ENCODE measurements at places on chromosomes 4 and X.

GRCh38 chr4:70614184-70614555, 14.4 kb upstream of the ENAM start:
- DNase-seq, result no peak

DNA sequence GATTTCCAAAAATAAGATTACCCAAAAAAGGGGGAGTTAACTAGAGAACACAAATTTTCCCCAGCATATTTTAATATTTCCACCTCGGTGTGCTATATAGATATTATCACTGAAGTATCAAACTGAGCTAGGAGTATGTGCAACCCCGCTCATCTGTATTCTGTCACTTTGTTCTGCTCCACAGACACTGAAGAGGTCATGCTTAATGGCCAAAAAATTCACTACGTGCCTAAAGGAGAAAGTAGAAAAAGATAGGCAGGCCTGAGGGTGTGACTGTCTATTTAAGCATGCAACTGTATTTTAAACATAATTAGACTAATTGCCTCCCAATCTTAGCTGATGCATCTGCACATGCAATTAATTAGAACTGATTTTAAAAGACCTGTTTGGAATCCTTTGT, 24.5 kb downstream of the SH3RF1 start:
- no peak for DNase-seq

GRCh38 chrX:5810636-5811035, 418.0 kb downstream of the NLGN4X start:
- DNase-seq, result no peak

DNA sequence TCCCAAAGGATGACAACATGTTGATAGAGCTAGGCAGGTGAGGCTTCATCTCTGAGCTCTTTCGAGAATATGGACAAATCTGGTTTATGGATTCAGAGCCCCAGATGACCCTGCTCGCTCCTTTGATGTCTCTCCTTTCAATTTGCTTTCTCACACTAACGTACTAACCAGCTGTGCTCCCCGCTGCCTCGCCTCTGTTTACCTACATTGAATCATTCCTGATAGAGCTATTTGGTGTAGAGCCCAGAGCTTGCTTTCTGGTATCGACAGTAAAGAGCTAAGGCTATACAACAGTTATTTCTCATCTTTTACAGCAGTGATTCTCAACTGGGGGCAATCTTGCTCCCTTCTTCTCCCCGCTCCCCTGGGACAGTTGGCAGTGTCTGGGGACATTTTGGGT, 8.9 kb upstream of the PHKA2 start:
- no peak for DNase-seq

Measured in foreskin fibroblast (primary cell).